ENCODE measurements at places on chromosomes 13 and 19.

DNA sequence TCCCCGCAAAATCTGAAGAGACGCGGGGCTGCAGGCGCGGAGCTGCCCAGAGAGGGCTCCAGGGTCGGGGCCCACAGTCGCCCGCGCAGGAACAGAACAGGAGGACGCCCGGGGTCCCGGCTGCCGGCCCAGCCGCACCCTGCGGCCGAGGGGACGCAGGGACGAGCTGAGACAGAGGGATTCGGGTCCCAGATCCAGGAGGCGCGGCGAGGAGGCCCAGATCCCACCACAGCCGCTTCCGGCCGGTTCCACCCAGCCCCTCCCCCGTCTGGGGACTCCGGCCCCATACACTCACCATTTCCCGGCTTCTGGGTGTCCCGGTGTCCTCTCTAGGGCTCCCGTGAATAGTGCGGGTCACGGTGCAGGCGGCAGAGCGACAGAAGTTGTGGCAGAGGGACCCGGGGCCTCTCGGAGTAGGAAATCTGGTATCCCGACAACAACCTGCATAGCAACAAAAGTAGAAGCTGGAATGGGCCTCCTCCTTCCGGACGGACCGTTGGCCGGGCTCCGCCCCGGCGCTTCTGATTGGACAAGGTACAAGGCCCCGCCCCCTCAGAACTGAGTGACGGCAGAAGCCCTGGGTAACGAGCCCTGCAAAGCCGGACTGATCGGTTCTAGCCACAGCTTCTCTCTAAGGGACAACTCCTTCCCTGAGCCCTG is at the start of gene ZNF20:
TSS of gene ZNF20 (minus strand) at position 466 of the 660 bp plus-strand sequence. CDS start at position 298, 168 bp downstream.
- DNase-seq: peak; percentile 97

DNA sequence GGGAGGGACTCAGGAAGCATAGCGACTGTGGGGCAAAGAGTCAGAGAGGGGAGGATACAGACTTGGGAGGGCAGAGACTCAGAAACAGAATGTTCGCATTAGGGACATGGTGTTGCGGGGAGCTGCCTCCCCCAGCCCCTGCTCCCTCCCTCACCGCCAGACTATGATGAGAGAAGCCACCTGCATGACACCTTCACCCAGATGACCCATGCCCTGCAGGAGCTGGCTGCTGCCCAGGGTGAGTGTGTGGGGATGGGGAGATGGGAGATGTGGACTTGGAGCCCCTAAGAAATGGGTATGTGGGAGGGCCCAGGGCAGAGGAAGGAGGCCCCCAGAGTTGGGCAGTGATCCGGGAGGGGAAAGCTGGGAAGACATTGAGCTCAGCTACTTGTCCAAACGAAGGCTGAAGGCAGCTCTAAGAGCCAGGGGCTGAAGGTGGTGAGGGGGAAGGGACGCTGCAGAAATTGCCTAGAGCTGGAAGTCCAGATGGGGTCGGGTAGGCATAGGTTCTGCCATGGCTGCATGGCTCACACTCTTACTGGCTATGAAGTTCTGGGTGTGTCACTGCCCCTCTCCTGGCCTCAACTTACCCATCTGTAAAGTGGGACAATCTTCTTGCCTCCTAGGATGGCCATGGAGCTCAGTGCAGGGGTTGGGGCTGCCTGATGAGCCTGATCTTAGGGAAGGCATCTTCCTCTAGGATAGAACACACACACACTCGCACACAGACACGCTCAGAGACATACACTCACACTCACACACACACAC is 1.4 kb downstream of the SPACA6 start:
- DNase-seq: no peak

- no peak for DNase-seq
These were observed 1062.8 kb downstream of the UQCRFS1 start for GRCh38 chr19:28150129-28150528.

DNA sequence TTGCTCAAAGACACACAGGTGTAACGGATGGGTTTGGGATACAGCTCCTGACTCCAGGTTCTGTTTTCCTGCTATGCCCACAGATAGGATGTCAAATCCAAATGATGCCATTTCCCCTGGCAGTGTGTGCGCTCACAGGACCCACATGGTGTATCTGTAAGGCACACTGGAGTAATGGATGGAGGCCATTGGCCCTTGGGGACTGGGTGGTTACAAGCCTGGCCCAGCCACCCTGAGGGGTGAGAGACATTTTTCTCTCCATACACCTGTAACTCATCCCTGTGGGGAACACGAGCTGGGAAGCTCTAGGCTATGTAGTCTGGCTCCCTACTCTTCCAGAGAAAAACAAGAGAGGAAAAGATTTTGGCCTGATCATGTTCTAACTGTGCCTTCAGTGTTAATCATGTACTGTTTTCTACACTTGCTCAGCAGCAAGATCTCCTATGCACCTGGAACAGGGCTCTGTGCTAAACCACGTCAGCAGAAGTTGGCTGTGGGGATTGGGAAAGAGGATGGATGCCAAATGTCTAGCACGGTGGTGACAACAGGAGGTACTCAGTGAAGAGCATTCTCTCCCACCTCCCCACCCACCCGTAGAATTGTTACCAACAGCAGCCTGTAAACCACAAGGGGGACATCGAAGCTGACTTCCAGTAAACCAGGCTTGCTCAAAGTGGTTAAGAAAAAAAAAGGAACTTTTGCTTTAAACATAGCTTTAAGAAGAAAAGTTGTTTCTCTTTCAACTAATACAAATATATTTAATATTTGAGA is 237.0 kb downstream of the LACC1 start:
- no peak for DNase-seq

- DNase-seq: peak; percentile 33
These were observed 383.4 kb downstream of the LMO7 start for GRCh38 chr13:76019421-76020044.

GRCh38 chr13:41494202-41494601 is 36.9 kb downstream of the RGCC start:
- DNase-seq: peak; percentile 62

DNA sequence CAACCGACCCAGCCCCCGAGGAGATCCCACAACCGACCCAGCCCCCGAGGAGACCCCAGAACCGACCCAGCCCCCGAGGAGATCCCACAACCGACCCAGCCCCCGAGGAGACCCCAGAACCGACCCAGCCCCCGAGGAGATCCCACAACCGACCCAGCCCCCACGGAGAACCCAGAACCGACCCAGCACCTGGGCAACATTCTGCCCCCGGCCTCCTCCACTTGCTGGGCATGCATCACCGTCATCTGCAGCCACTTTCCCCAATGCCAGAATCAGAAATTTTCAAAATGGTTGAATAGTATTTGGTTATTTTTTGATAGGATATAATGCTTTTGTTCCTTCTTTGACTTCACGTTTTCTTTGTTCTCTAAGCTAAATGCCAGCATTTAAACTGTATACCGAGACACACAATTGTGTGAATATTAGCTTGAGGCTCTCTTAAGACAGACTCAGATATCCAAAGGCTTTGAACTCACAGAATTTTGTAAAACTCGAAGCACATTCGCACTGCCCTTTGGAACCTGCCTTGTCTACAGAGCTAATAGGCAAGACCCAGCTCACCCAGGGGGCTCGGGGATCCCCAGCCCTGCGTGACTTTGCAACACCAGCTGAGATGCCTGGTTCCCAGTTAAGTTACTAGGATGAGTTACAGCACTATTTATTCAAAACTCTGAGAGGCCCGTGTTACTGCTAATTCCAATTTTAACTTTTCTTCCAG is 15.5 kb upstream of the RASA3 start:
- no peak for DNase-seq

- DNase-seq: no peak
These were observed 255.3 kb downstream of the TEX29 start for GRCh38 chr13:111575719-111576118.

- no peak for DNase-seq
These were observed 26.2 kb upstream of the WDFY2 start for GRCh38 chr13:51557875-51558612.

DNA sequence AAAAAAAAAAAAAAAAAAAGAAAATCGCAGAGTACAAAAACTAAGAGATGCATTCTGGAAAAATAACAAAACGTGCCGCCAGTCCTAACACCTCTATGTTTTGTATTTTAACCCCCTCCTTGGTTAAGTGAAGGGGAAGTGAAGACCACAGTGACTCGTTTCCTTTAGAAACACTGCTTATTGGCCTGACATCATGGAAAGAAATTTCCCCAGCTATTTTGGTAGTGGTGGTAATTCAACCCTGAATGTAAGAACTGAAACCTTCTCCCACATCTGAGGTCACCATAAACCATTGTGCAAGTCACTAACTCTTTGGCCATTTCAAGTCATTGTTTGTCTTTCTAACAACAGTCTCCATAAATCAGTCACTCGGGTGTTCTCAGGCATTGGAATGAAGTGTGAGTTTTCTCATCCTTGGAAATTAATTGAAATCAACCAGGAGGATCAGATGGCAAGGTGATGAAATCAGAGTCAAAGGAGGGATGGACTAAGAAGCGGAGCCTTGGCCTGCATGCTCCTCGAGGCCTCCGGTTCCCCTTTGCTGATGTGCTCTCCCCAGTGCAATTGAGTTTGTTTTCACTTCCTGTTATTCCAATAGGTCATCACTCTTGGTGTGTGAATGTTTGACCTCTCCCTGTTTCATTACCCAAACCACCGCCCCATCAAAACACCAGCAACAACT is 443.9 kb downstream of the FGF9 start:
- DNase-seq: no peak

DNA sequence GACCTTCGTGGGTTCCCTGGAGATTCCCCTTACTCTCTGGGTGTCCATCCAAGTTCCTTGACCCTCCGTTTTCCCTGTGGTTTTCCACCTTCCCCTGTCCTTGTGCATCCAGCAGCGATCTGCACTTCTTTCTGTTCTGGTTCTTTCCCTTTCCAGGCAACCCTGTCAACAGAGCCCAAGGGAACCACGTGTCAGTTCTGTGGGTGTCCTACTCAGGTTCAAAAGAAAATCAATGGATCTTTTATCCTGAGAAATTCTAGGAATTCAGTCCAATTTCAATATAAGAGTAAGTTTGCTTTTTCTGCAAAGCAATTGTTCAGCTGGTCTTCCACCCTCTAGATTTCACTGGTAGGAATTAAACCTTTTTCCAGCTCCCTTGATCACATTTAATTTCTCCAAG is 1394.8 kb upstream of the SLC10A2 start:
- no peak for DNase-seq

DNA sequence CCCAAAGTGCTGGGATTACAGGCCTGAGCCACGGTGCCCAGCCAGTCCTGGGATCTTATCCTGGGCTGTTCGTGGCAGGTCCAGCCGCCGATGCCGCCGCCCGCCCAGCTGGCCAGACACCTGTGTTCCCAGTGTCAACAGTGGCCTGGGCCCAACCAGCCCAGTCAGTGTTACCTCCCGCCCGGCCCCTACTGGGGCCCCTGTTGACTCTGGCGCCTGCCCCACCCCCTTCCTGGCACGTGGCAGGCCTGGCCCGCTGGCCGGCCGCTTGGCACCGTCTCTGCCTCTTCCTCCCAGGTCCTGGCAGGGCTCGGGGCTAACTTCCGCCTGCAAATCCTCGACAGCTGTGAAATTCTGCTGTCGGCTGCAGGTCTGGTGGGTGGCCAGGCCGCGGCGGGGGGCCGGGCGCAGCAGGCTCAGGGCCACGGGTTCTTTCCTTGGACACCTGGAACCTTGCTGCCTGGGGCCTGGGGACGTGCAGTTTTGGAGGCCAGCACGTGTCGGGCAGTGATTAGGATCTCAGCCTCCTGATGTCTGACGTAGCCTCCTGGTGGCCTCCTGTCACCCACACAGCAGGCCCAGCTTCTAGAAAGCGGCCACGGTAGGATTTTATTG is 9.1 kb downstream of the ARID3A start:
- DNase-seq: peak; percentile 93

DNA sequence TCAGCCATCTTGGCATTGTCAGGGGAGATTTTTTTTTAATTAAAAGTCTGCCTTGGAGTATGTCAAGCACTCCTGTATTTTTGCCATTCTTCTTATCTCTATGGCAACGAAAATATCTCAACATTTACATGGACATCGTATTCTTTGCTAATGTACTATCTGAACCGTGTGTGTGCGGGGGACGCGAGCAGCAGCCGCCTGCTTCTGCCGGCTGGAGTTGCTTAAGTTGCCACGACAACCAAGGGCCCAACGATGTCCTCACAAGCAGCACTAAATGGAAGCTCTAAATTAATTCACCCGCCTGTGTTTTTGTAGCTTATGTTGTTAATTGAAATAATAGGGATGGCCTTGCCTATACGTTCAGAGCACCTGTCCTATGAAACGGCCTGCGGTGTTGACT is 309.5 kb downstream of the TEX29 start:
- DNase-seq: no peak

DNA sequence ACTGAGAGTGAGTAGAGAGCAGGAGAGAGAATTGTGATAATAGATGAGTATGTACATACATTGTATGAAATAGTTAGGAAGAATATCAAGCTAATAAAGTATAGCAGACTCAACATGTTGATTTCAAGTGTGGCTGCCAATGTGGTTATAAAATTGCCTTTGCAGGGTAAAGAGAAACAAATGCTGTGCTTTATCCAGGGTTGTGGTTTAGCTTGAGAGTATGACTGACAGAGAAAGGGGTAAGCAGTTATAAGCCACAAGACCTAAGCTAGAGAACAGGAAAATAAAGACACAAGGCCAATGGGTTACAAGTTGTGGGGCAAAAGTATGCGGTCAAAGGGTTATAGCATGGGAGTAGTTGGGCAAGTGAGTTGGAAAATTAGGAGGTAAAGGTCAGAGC is 1217.5 kb downstream of the DIAPH3 start:
- no peak for DNase-seq

DNA sequence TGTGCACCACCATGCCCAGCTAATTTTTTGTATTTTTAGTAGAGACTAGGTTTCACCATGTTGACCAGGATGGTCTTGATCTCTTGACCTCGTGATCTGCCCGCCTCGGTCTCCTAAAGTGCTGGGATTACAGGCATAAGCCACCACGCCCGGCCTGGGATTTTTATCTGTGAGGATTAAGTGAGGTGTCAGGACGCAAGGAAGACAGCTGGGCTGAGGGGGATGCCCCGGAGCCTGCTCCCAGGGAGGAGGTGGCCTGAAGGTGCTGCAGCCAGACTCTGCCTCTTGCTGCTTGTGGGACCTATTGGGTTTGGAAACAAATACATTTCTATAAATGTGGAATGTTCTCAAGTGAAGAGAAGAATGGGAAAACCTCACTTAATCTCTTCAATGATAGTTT is 131.6 kb downstream of the OLFM4 start:
- DNase-seq: no peak

GRCh38 chr13:94968040-94968756 is 255.9 kb upstream of the SOX21 start:
- no peak for DNase-seq

GRCh38 chr13:66926851-66927524 is 303.1 kb downstream of the PCDH9 start:
- no peak for DNase-seq

GRCh38 chr13:43545317-43545874 is 241.4 kb downstream of the ENOX1 start:
- peak; percentile 39 for DNase-seq

- DNase-seq: no peak
These were observed 12.0 kb downstream of the KMT2B start for GRCh38 chr19:35729763-35730162.

- no peak for DNase-seq
These were observed 163.7 kb downstream of the KLF12 start for GRCh38 chr13:73970421-73971055.

- no peak for DNase-seq
These were observed 146.9 kb downstream of the KDM4B start for GRCh38 chr19:5115771-5116202.

GRCh38 chr19:16867211-16867610 is 21.6 kb upstream of the F2RL3 start:
- DNase-seq: no peak

- DNase-seq: no peak
These were observed 197.3 kb downstream of the LHFPL6 start for GRCh38 chr13:39405596-39406205.

All from left ventricle myocardium superior (tissue), 1 donor.